ENCODE measurements at places on chromosomes 5 and 9.

- DNase-seq, result no peak
Observed at GRCh38 chr5:157961176-157961575, 102.2 kb upstream of the CLINT1 start.

- no peak for DNase-seq
Observed at GRCh38 chr9:124220946-124221451, 36.8 kb upstream of the NEK6 start.

DNA sequence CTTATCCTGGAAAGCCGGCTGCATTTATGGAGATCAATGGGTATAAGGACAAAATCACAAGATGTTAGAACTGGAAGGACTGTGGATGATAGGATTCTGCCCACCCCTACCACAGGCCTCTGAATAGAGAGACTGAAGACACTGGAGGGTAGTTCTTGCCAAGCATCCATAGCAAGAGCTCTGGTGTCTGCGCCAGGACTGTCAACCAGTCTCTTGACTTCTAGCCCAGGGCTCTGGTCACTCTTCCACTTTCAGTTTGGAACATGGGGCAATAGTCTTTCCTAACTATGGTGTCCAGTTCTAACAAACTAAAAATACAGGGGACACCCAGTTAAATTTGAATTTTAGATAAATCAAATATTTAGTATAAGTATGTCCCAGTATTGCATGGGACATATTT lies 23.4 kb downstream of the LARP1 start:
- DNase-seq, result no peak

DNA sequence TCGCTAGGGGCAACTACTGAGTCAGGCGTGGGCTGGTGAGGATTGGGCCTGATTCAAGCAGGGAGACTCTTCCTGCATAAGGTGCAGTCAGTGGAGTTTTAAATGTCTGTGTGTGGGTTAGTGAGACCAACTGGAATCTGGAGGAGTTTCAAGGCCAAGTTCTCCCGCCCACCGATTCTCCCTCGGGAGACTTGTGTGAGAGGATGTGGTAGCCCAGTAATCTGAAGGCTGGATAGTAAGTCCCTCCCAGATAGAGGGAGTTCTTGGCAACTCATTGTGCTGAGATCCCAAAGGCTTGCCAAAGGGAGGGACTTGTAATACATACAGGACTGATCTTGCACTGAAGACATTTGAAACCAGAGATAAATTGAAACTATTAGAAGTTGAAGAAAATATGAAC lies 51.8 kb downstream of the WDR36 start:
- no peak for DNase-seq

GRCh38 chr9:129891569-129891968 lies 56.3 kb downstream of the USP20 start:
- no peak for DNase-seq

DNA sequence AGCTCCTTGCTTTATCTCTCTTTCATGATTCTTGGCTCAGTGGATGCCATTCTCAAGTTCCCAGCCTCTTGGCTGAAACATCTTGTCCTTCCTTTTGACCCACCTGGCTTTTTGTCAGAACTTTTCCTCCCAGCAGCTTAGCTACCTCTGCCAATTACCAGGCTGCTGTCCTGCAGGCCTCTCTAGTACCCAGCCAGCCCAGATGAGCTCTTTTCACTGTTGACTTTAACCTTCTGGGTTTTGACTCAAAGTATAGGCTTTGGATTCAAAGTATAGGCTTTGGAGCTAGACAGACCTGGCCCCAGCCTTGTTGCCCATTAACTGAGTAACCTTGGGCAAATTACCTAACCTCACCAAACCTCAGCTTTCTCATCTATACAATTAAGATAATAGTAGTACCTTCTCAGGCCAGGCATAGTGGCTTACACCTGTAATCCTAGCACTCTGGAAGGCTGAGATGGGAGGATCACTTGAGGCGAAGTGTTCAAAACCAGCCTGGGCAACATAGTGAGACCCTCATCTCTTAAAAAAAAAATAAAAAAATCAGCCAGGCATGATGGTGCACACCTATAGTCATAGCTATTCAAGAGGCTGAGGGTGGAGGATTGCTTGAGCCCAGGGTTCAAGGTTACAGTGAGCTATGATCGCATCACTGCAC lies 6.6 kb upstream of the TMEFF1 start:
- DNase-seq, result no peak

DNA sequence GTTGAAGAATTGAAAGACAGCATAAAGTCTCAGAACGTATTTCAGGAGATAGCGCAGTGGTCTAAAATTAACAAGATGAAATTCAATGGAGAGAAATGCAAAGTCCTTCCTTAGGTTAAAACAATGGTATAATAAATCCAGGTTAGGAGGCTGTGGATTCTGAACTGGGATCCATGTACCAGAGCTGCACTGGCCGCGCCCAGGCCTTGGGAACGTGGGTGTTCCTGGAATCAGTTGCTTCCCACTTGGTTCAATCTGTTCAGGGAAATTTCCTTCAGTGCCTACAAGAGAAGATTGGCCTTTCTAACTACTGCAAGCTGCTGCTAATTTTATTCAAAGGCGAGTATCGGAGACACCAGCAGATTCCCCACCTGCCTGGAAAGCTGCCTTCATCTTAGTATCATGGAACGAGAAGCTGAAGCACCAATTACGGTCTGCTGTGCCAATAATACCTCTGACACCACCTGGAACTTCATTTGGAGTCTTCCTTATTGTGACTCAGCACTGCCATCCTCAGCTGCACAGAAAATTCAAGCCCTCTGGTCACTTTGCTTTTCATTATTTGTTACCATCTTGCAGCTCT lies 14.3 kb upstream of the CTNND2 start:
- DNase-seq, result no peak

DNA sequence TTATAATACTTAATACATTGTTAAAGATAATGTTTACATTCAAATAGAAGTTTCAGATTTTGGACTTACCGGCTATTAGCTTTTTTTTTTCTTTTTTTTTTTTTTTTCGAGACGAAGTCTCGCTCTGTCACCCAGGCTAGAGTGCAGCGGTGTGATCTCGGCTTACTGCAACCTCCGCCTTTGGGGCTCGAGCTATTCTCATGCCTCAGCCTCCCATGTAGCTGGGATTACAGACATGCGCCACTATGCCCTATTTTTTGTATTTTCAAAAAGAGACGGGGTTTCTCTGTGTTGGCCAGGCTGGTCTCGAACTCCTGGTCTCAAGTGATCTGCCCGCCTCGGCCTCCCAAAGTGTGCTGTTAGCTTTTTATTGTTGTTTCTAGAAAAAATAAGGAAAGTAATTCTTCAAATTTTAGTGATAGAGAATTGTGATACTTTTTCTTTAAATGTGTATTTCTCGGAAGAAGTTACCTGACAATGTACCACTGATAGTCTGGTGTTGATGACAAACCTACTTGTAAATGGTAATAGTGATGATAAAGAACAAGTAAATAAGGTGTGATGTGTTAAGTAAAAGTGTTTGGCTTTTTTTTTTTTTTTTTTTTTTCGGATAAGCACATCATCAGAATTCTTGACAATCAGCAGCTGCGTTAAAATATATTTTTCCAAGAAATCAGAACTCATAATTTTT lies 2.7 kb downstream of the CDC42SE2 start:
- peak; percentile 18 for DNase-seq

DNA sequence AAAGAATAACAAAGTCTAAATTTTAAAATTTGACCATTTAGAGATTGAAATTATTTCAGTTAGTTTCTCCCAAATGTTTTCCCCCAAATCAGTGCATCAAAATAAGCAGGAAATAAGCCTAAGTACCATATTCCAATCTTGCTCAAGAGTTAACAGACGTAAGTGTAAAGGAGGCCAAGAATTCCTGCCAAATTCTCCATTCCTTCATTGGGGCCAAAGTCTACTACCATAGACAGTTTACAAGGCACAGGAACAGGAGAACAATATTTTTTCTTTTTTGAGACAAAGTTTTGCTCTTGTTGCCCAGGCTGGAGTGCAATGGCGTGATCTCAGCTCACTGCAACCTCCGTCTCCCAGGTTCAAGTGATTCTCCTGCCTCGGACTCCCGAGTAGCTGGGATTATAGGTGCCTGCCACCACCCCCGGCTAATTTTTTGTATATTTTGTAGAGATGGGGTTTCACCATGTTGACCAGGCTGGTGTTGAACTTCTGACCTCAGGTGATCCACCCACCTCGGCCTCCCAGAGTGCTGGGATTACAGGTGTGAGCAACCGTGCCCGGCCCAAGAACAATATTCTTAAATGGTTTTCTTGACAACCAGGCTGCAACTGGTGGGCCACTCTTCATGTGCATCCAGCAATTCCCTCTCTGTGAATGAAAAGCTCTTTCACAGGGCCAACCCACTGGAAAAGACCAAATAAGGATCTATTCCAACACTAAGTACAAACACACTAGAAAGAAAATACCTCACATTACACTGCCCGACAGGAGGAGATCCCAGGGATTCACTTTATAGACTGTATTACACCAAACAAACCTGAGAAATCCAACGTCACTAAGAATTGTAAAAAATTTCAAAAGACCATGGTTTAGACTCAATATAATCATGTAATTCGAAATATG lies 127.7 kb downstream of the MAPKAP1 start:
- DNase-seq, result no peak

GRCh38 chr9:72564479-72565281 lies 43.3 kb downstream of the TMC1 start:
- DNase-seq, result no peak

- no peak for DNase-seq
Observed at GRCh38 chr5:36174119-36174518, 22.2 kb downstream of the SKP2 start.

DNA sequence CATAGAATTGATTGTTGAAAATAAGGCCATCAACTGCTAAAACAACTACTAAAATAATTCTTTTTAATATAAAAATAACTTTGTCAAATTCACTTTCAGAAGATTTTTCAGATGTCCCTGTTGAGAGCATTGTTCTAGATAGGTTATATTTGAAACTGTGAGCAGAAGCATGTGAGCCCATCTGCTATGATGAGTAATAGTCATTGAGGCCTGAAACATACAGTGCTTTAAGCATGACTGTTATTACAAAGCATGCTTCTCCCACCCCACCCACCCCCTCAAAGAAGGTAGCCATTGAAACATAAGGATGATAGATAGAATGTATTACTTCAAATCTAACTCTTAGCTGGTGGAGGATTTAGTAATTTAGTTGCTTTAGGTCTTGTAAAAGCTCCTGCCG lies 86.0 kb downstream of the UHRF2 start:
- DNase-seq, result no peak

DNA sequence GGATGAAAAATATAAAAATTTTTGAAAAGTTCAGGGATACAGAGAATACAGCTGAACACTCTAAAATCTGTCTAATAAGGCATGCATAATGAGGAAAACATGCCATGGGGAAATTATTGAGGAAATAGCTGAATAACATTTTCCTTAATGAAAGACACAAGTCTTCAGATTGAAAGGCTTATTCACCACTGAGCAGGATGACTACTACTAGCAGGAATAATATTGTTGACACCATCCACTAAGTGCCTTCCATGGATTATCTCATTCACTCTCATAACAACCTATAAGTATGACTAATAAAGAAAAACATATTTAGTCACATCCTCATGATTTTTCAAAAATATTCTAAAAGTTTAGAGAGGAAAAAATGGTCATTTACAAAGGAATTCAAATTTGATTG lies 96.7 kb upstream of the FER start:
- no peak for DNase-seq

GRCh38 chr9:4027606-4028005 lies 272.3 kb downstream of the GLIS3 start:
- DNase-seq, result no peak

- no peak for DNase-seq
Observed at GRCh38 chr9:21333226-21333625, 2.0 kb downstream of the KLHL9 start.

DNA sequence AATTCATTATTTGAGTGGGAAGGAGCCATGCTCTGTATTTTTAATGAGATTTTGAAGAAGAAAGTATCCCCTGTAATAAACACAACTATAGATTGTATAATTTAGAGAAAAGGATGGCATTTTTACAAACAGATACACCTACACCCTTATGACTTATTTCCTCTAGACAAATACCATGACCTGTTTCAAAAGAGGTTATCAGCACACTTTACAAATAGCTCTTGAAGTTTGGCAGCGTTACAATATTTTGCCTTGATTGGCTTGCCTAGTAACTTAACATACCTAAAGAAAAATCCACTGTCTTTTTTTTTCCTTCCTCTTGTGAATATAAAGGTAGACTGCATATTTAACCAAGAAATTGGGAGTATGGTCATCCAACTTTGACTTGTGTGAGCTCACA lies 28.5 kb upstream of the CETN3 start:
- DNase-seq, result no peak

GRCh38 chr5:102764381-102765004 lies 9.4 kb downstream of the PAM start:
- DNase-seq, result no peak

DNA sequence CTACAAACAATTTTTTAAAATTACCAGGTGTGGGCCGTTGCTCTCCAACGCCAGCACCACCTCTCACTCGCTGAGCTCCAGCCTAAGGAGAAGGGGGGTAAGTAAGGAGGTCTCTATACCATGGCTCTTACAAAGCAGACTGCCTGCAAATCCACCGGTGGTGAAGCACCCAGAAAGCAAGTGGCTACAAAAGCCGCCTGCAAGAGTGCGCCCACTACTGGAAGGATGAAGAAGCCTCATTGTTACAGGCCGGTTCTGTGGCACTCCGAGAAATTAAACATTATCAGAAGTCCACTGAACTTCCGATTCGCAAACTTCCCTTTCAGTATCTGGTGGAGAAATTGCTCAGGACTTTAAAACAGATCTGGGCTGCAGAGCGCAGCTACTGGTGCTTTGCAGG lies 46.0 kb downstream of the CDO1 start:
- no peak for DNase-seq

DNA sequence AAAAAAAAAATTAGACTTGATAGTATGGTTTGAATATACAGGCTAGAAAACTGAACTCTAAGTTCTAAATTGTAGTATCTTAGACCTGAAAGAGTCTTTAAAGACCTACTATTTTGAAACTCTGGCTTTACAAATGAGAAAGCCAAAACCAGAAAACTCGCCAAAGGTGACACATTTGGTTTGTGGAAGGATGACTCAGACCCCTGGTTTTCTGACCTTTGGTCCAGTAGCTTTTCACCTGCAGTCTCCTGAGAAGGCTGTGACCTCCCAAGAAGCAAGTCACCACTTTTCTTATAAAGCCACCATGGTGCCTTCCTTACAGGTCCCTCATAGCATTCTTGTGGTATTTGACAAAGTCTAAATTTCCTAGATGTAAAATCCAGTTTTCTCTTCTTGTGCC lies 102.1 kb upstream of the CEP78 start:
- no peak for DNase-seq

DNA sequence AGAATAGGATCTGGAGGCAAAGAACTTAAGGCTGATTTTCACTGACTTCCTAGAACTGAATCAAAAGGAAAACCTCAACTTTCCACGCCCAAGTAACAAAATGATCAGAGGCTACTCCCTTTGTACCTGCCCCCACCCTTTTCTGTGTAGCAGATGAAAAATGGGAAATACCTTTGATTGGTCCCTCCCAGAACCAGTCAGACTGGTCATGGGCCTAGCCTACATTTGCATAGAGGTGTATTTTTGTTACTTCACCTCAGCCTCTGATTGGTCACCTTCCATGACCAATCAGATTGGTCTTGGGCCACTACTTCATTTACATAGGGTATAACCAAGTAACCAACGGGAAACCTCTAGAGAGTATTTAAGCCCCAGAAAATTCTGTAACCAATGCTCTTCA lies 1553.5 kb upstream of the C9orf72 start:
- no peak for DNase-seq
